Stimulated activated CD8-positive, alpha-beta memory T cell treated with anti-CD3 and anti-CD28 coated beads, Interleukin-4, amount 100 ng/mL, for 4 hours (primary cell): ENCODE measurements at places on chromosomes 16 and 17.
A peak's percentile ranks its signal among the peaks of the same experiment; 100 is the strongest.

DNA sequence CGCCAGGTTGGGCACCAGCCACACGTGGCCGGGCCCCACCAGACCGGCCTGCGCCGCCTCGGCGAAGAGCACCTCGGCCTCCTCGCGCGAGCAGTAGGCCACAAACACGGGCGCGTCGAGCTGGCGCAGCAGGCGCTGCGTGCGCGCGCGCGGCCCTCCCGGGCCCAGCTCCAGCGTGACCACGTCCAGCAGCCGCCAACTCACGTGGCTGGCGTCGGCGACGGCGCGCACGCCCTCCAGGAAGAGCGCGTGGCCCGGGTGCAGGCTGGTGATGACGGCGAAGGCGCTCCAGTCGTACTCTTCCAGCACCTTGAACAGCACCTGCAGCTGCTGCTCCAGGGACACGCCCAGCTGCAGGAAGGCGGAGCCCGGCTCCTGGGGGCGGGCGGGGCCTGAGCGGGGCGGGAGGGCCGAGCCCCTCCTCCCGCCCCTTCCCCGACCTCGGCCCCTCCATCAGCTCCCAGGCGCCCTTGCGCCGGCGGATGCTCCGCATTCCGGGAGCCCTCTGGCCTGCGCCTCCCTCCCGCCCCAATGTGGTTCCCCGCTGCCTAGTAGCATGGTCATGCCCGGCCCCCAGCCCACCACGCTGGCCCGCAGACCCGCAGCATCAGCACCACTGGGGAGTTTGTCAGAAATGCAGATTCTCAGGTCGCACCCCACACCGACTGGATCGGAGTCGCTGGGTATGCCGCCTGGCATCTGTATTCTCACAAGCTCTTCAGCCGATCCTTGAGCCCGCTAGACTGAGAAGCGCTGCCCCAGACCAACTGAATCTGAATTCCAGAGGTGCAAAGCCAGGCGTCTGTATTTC lies 7.2 kb downstream of the GRIN2C start:
- DNase-seq = no peak

DNA sequence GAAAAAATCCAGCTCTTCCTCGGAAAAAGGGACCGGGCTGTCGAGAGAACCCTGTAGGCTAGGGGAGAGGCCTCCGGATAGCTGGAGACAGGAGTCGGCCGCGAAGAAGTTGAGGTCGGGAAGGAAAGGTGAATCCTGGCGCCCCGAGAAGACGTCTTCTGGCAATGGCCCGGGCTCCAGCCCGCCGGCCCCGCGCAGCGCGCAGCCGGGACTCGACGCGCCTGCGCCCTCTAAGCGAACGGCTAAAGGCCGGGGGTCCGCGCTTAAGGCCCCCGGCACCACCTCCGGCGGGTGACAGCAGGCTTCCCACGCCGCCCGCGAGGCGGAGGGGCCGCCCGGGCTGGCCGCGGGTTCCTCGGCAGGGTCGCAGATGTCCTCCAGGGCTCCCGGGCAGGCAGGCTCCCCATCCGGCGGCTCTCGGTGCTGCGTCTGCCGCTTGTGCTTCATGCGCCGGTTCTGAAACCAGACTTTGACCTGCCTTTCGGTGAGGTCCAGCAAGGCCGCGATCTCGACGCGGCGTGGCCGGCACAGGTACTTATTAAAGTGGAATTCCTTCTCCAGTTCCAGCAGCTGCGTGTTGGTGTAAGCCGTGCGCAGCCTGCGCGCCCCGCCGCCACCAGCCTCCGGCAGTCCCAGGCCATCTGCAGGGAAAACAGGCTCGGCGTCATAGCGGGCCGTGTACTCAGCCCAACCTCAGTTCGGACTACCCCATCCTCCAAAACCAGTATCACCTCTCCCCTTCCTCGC lies 1.6 kb downstream of the HOXB2 start:
- DNase-seq = no peak

DNA sequence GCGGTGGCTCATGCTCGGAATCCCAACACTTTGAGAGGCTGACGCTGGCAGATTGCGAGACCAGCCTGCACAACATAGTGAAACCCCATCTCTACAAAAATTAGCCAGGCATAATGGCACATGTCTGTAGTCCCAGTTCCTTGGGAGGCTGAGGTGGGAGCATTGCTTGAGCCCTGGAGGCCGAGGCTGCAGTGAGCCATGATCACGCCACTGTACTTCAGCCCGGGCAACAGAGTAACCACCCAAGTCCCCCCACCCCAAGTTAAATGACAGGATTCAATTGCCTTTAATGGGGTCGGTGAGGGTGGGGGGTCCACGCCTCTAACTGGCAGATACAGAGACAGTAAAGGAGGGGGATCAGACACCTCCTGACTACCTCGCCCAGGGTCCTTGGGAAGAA lies 44.9 kb downstream of the EMP2 start:
- no peak for DNase-seq

DNA sequence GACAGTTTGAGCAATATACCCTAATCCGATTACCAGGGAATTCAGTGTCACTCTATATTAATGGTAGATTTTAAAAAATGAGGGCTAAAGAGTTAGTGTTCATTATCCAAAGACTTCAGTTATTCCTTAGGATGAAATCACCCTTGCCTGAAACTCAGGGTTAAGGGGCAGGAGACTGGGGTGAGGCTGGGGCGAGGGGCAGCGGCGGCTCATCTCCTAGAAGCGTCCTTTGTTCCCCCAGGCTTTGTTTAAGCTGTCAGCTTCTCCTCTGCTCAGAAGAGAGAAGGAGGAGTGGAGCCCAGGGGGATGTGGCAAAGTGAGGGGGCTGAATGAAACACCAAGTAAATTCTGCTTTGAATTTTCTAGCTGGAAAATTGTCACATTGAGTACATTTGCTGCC lies 117.7 kb upstream of the ELAC2 start:
- no peak for DNase-seq

DNA sequence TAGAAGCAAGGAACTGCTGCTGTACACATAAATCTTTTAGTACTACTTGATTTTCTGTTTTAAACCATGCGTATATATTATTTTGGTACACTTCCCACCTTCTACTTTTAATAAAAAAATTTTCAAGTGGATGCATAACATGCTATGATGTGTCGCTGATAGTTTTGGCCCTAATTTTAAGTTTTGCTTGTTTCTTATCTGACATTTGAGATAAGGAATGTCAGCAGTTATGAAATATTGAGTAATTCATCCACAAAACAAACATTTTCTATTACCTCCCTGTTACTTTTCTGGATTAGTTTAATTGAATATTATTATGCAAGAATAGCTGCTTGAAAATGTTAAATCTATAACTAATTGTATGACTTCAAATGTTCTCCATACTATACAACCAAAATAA lies 35.8 kb downstream of the N4BP1 start:
- DNase-seq = no peak

DNA sequence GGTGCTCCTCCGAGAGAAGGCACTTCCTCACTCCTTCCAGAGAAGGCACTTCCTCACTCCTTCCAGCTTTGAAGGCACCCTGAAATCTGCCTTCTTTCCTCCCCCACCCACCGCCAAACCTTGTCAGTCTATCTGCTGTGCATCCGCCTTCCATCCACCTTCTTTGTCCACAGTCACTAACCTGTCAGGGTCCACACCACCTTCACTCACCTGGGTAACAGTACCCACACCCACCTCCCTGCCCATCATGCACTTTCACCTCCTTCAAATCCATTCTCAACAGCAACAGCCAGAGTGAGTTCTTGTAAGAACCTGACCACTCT lies 5.2 kb downstream of the CCDC102A start:
- no peak for DNase-seq

GRCh38 chr16:75502916-75503605 lies 7.8 kb upstream of the CHST6 start:
- DNase-seq = no peak

GRCh38 chr16:50274326-50275097 lies 8.2 kb downstream of the ADCY7 start:
- DNase-seq = peak; percentile 35

DNA sequence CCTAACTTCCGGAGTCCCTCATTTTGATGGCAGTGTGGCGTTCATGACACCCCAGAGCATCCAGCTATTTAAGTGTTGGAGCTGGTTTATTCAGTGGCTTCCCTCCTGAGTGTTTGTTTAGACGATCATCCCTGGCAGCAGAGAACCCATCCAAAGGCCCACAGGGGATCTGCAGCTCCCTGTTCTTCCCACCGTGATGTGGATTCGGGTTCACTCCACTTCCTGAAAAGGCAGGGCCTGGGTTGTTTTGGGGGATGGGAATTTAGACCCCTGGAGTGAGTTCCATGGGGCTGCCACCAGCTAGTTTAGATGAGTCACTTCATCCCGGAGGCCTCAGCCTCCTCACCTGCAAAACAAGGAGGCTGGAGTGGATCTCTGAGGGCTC lies 2.3 kb downstream of the KSR1 start:
- no peak for DNase-seq

DNA sequence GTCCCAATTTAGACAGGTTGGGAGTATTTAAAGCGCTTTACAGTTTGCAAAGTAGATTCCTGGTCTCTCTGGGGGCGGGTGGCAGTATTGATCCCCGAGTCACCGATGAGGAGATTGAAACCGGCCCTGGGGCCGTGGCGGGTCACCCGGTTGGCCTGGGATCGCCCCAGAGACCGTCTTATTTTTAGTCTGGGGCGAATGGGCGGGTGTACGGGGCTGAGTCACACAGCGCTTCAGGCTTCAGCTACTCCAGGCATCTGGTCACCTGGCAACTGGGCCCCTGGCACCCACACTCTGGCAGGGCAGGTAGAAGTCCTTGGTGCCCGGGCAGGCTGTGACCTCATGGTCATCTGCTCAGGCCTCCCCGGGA lies 669 bp downstream of the MIEF2 start:
- DNase-seq = no peak

- no peak for DNase-seq
These were observed 653 bp downstream of the SRRM2 start for GRCh38 chr16:2752850-2753732.

- no peak for DNase-seq
These were observed 26.6 kb downstream of the AIPL1 start for GRCh38 chr17:6408276-6408675.

DNA sequence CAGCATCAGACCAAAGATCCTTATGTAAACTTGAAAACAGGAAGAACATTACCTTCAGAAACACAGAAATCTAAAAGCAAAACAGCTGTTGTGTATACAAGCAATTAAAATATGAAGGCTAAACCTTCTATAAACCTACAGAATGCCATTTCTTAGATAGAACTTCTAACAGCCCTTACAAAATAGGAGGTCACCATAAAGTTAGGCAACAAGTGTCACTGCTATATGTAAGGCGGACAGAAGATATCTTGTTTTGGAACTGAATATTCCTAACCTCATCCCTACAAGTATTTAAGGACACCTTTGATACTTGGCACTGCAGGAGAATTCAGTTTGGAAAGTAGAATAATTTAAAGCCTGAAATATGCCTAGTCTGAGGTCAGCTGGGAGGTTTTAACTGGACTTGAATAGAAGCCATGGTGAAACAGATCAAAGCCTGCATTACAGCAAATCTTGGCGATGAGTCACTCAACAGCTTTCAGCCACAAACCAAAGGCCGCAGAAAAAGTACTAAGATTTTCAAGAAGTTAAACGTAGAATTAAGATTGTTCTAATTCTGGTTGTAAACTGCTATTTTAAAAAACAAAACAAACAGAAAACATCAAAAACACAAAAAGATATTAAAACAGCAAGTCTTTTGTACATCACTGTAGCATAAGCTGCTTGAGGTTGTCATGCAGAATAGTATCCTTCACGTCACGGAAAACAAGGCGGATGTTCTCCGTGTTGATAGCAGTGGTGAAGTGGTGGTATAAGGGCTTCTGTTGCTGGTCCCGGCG lies 42.7 kb downstream of the GNA13 start:
- DNase-seq = peak; percentile 23

DNA sequence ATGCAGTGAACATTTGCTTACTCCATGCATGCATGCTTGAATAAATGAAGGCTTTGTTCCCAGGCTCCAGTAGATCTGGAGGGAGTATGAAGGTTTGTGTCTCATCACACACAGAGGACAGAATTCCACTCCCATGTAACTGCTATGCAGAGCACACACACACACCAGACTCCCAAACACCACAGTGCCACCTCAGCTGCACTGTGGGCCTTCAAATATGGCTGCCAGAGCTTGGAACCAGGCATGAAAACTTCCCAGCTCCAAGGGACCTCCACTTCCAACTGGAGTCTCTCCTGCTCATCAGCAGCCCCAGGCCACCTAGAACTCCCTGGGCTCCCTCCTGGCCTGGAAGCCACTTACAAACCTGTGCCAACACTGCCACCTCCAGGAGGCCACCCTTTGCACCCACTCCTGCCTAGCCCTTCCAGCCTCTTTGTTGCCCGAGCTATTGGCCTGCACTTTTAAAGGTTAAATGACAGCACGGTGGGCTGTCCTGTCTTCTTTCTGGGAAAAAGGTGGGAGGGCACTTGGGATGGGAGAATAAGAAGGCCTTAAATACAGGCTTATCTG lies 151.2 kb downstream of the ZNF423 start:
- no peak for DNase-seq

DNA sequence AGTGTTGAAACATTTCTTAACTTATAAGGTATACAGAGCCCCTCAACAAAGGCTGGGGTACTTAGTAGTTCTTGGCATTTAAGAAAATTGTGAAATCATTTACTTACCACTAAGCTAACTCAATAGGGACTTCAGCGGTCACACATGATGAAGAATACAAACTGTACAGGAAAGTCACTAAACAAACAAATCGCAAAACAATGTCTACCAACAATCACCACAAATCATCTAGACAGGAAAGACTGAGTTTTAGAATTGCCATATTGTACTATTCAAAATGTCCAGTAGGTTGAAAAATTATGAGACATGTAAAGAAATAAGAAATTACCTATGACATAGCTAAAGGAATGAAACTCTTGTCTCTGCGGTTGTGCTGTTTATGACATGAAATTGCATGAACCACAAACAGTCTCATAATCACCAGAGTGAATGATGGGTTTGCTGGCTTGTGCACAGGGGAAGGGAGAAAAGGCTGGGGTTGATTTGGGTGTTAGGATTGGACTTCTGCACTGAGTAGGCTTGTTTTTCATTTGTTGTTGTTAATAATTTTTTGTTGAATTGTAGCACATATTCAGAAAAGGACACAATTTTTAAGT lies 441.1 kb upstream of the MON1B start:
- no peak for DNase-seq

DNA sequence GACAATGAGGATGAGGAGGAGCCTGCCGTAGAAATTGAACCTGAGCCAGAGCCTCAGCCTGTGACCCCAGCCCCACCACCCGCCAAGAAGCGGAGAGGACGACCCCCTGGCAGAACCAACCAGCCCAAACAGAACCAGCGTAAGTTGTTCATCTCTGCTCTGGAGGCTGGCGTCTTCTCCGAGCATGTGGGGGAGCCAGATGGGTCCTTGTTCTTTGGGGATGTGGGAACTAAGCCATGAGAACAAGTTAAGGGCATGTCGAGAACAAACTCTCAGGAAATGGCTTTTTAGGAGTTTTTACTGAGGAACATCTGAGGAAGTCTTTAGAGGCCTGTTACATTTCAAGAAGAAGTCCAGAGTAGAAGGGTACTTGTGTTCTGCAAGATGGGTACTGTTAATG lies 8.2 kb upstream of the CARMIL2 start:
- DNase-seq = no peak

GRCh38 chr17:73130977-73131376 lies 33.8 kb upstream of the SSTR2 start:
- DNase-seq = no peak

DNA sequence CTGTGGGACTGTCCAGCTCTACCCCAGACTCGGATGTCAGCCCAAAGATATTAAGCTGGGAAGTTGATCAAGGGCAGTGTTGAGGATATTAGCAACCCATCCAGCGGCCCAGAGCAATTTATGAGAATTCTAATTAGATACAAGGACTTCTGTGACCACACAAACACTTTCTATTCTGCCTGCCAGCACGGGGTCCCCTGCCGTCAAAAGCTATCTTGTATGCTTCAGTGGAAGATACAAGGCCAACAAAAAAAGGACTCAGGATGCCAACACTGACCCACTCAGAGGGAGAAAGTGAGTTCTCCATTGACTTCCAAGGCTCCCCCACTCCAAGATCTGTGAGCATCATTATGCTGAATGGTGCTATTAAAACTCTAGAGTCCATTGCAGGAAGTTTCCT lies 390.7 kb downstream of the GRIN2A start:
- no peak for DNase-seq
